ENCODE measurements at places on chromosomes 6 and 20. TPM values are rescaled to one million over a fixed set of nuclear protein-coding genes. Genes with fewer than 3 reads are reported as not detected.

- DNase-seq: no peak
Measured at GRCh38 chr6:150717419-150717818, 117.7 kb downstream of the PLEKHG1 start.

GRCh38 chr6:34648806-34649205, 47.8 kb downstream of the ILRUN start:
- DNase-seq: no peak

DNA sequence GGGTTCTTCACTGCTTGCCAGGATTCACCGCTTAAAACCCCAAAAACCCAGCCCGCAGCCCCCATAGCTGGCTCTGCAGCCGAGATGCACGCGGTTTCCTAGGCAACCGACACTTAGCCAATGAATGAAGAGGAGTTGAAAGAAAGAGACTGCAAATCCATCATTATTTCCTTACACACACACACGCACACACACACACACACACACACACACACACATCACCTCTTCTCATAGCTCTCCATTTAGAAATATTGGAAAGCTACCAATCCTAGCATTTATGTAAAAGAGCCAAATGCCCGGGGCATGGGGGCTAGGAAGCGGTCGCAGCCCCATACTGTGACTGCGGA, 3.4 kb upstream of the TUBB2B start:
- no peak for DNase-seq

DNA sequence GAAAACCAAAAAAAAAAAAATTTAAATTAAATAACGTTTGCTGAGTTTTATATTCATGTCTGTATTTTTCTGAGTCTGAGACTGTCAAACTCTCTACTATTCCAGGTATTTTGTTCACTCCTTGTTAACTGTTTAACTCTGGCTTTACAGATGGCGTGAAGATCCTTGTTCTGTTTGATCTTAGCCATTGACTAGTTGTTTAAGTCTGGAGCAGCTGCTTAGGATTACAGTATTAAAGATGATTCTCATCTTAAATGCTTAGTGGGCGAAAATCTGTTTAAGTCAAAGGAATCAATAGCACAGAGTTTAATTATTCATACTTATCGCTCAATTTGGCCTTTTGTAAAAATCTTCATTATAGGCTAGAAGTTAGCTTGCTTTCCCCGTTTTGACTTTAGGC, 2.4 kb downstream of the PHACTR2 start:
- DNase-seq: no peak

GRCh38 chr6:127811900-127812570, 88.8 kb downstream of the THEMIS start:
- DNase-seq: no peak

GRCh38 chr20:40081653-40082052, 607.4 kb downstream of the MAFB start:
- DNase-seq: no peak

GRCh38 chr6:9233226-9233625, 797.9 kb upstream of the SLC35B3 start:
- no peak for DNase-seq

- DNase-seq: no peak
Measured at GRCh38 chr6:25961619-25962148, 918 bp upstream of the TRIM38 start.

DNA sequence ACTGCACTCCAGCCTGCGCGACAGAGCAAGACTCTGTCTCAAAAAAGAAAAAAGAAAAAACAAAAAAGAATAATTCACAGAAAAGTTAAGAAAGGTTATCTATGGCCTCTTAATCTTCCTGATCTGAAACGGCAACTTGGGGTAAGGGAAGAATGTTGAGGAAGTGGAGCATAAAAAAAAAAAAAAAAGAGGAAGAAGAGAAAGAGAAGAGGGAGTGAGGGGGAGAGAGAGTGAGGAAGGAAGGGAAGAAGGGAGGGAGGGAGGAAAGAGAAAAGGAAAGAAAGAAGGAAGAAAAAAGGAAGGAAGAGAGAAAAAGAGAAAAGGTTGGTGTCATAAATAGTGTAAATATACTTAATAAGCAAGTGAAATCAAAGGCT, 68.9 kb upstream of the NCOA3 start:
- DNase-seq: no peak

DNA sequence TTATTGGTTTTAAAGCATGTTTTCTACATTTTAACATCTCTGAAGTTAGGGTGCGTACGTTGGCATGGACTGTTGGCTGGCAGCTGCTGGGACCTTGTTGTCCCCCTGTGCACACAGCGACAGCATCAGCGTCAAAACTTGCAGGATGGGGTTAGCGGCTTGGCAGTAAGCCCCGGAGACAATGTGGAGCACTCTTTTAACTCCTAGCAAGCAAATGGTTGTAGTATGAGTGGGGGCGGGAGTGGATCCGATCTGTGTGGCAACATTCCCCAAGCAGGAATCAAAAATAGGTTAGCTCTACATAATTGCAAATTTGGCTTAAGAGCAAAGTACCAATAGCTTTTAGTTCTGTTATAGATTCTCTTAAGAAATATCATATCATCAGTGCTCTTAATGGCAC, 70.1 kb downstream of the NRN1 start:
- DNase-seq: no peak

DNA sequence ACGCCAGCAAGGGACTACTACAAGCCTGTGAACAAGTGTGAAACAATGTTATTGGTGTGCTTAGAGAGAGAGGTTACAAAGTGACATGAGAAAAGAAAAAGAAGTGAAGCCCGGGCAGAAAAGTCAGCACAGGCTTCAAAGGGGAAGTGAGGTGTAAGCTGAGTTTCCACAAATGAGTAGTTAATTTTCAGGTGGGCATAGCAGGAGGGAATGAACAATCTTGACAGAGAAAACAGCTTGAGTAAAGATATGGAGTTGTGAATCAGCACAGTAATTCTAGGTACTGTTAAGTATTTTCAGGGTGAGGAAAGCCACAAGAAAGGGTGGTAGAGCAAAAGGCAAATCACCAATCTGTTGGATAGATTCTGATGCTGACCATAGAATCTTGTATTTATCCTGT, 4.3 kb downstream of the KCNQ5 start:
- DNase-seq: no peak

- no peak for DNase-seq
Measured at GRCh38 chr6:33740204-33740608, 6.5 kb downstream of the IP6K3 start.

- DNase-seq: no peak
Measured at GRCh38 chr6:135137826-135138225, 43.3 kb upstream of the MYB start.

DNA sequence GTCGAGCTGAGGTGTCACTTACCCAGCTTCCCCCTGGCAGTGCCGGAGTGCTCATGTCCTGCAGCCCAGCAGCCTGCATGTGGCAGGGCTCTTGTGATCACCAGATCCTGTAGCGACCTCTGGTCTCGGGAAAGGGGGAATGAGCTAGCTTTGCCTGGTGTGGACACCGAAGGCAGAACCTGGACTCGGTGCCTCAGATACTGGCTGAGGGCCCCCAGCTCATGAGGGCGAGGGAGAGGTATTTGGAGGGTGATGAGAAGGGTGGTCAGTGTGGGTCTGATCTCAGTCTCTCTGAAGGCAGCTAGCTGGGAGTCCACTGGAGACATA, 26.3 kb downstream of the SUN5 start:
- DNase-seq: no peak

DNA sequence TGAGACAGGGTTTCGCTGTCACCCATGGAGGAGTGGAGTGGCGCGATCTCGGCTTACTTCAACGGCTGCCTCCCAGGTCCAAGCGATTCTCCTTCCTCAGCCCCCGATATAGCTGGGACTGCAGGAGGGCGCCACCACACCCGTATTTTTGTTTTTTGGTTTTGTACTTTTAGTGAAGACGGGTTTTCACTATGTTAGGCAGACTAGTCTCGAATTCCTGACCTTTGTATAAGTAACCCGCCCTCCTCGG, 115.4 kb upstream of the BTN3A2 start:
- peak; percentile 71 for DNase-seq

DNA sequence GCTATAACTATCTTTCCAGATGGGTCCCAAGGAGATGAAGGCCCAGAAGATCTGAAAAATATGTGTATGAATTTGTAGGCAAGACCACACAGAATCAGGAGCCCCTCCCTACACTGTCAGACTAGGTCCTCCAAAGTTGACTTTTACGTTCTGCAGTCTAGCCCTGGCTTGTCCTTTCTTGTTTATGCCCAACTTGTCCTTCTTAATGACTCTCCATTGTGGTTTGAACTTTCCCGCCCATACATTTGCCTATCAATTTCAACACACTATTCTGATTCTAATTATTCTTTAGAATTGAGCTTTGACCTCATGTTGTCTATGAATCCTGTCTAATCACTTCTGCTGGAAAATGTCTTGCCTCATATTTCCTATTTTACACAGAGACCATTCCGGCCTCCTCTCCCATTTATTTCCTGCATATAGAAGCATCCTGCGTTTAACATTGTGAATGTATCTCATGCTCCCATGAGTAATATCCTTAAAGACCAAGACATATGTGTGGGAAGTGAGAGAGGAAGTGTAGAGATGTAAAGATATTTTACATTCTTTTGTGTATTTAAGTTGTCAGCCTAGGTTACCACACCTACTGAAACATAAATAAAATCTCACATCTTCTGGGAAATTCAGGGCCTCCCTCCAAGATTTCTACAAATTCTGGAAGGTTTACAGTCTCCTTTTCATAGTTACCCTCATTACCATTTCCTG, 348.3 kb downstream of the BCKDHB start:
- DNase-seq: no peak

DNA sequence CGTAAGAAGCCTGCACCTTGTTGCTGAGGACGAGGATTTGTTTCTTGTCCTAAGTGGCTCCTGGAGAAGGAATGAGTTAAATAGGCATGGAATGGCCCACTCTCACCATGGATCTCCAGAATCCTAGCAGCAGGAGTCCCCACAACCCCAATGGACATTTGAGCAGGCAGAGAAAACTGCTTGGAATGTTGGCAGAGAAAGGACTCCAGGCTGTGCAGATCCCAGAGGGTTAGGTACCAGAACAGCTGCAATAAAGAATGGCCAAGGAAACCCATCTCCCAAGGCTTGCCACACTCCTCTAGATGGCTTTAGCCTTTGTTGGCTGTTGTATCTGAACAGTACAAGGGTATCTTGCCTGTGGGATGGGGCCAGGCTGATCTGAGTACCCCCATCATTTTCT, 1415.7 kb upstream of the ADGRB3 start:
- no peak for DNase-seq

The HFE gene
- total RNA-seq: 4.3 TPM

The AHI1 gene
- 13.8 TPM for total RNA-seq

The ZBTB46 gene
- 0.10 TPM for total RNA-seq

The TBX18 gene
- not detected for total RNA-seq

The GCNT2 gene
- 4.8 TPM for total RNA-seq

Measured in activated CD8-positive, alpha-beta T cell treated with anti-CD3 and anti-CD28 coated beads, Interleukin-2, amount 10 ng/mL, durations not matched to agents 7 days and 5 days (primary cell).